Left lung (tissue), 14 donors: ENCODE measurements at places on chromosomes 13 and 19. TPM values are rescaled to one million over a fixed set of nuclear protein-coding genes. Genes with fewer than 3 reads are reported as not detected.

The NOTCH3 gene
- 102 TPM for polyA plus RNA-seq

DNA sequence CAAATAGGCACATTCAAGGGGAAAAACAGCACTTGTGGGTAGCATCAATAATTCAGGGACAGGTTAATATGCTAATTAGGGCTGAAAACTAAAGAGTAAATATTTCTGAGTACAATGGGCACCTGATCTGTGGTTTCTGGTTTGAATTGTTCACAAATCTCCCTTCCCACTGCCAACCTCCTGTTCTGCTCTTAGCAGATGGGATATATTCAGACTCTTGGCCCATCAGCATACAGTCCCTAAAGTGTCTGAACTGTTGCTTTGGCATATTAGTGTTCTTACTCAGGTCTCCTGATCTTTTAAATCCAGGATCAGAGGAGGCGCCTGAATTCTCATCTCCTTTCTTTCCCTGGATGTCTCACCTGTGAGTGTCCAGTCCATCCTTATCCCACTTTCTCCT lies 8.2 kb upstream of the LRCH1 start:
- DNase-seq: no peak

GRCh38 chr19:4380254-4380727 lies 20.1 kb downstream of the SH3GL1 start:
- no peak for DNase-seq

DNA sequence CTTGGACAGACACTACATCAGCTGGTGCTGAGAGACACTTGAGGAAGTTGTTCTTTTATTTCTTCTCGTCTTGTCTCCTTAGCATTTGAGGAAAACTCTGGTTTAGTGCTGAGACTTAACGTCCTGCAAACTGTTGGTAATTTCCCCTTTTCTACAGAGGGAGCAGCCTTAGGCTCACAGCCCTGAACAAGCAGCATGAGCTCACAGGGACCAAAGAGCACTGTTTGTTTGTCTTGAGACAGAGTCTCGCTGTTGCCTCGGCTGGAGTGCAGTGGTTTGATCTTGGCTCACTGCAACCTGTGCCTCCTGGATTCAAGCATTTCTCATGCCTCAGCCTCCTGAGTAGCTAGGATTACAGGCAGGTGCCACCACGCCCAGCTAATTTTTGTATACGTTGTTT lies 5.5 kb downstream of the ZNF805 start:
- no peak for DNase-seq
